ENCODE measurements at places on chromosomes 11 and 22. TPM values are rescaled to one million over a fixed set of nuclear protein-coding genes. Genes with fewer than 3 reads are reported as not detected.

The OTOG gene
- total RNA-seq = not detected

The PCSK7 gene
- 44.4 TPM for total RNA-seq

The TPBGL gene
- not detected for total RNA-seq

The APOL5 gene
- total RNA-seq = not detected

The TTC28 gene
- 5.5 TPM for total RNA-seq

The INPP5J gene
- 1.5 TPM for total RNA-seq

The CEND1 gene
- not detected for total RNA-seq

The LGR4 gene
- total RNA-seq = 22.8 TPM

The PHLDB1 gene
- total RNA-seq = 9.3 TPM

The OR6T1 gene
- total RNA-seq = not detected

The KLHL35 gene
- 0.84 TPM for total RNA-seq

The MAPK8IP2 gene
- total RNA-seq = 2.3 TPM

The SMCO4 gene
- 11.1 TPM for total RNA-seq

The SNX32 gene
- total RNA-seq = 0.12 TPM

The CRYBB1 gene
- total RNA-seq = not detected

The MS4A8 gene
- not detected for total RNA-seq

The CDK2AP2 gene
- 34.8 TPM for total RNA-seq

The HORMAD2 gene
- not detected for total RNA-seq

The ZNF214 gene
- total RNA-seq = 0.88 TPM

The MRGPRX4 gene
- not detected for total RNA-seq

The SCARF2 gene
- total RNA-seq = 0.48 TPM

The OR5P2 gene
- not detected for total RNA-seq

The C11orf97 gene
- not detected for total RNA-seq

The RBMXL2 gene
- not detected for total RNA-seq

The PPFIA1 gene
- 25.1 TPM for total RNA-seq

The GLYATL1 gene
- total RNA-seq = 0.44 TPM

The OR8B8 gene
- not detected for total RNA-seq

The PRR14L gene
- total RNA-seq = 36.9 TPM

The LRRN4CL gene
- total RNA-seq = 1.1 TPM

The MOV10L1 gene
- total RNA-seq = 0.12 TPM

The LDHAL6A gene
- not detected for total RNA-seq

The OR52N4 gene
- not detected for total RNA-seq

The PEX16 gene
- total RNA-seq = 22.6 TPM

The PHF21B gene
- total RNA-seq = not detected

The RASD2 gene
- 0.28 TPM for total RNA-seq

The POLA2 gene
- 11.2 TPM for total RNA-seq

The TOLLIP gene
- 118 TPM for total RNA-seq

The P2RY2 gene
- 44.3 TPM for total RNA-seq

The IGSF9B gene
- total RNA-seq = 1.5 TPM

The TKFC gene
- total RNA-seq = 46.0 TPM

The MS4A12 gene
- total RNA-seq = not detected

The WT1 gene
- total RNA-seq = not detected

The FAM111B gene
- total RNA-seq = 9.6 TPM

The EPS8L2 gene
- 259 TPM for total RNA-seq

The GVQW3 gene
- 0.36 TPM for total RNA-seq

The FXYD6 gene
- 1.6 TPM for total RNA-seq

The CCDC188 gene
- total RNA-seq = 0.44 TPM

The C22orf15 gene
- not detected for total RNA-seq

The OR5B12 gene
- total RNA-seq = not detected

The FBXO3 gene
- 23.8 TPM for total RNA-seq

The PATE2 gene
- not detected for total RNA-seq

The OR5W2 gene
- total RNA-seq = not detected

The C22orf23 gene
- total RNA-seq = not detected

The ADORA2A gene
- not detected for total RNA-seq

The AQP11 gene
- total RNA-seq = not detected

The BTBD18 gene
- total RNA-seq = not detected

The OR56A1 gene
- not detected for total RNA-seq

The RDX gene
- total RNA-seq = 54.2 TPM

The IFITM10 gene
- 0.96 TPM for total RNA-seq

The OR10A2 gene
- not detected for total RNA-seq

Data from esophagus mucosa (tissue), 1 donor.